ENCODE measurements at places on chromosomes 7 and 10. TPM values are rescaled to one million over a fixed set of nuclear protein-coding genes. Genes with fewer than 3 reads are reported as not detected.

The OR9A4 gene
- total RNA-seq = not detected

- H3K4me1 ChIP-seq = peaks cover 16% of the 10 kb centered on the region
- H3K27ac ChIP-seq = peak overlapping the region; percentile 41
- no peaks in the 10 kb centered on the region for H3K27me3 ChIP-seq
- no peak overlapping the region for H3K4me3 ChIP-seq
- DNase-seq = peak; percentile 63
Measured at GRCh38 chr7:66281678-66282590, 76.8 kb downstream of the TPST1 start.

The CCDC186 gene
- total RNA-seq = 36.7 TPM

The PNLIP gene
- 3.3 TPM for total RNA-seq

DNA sequence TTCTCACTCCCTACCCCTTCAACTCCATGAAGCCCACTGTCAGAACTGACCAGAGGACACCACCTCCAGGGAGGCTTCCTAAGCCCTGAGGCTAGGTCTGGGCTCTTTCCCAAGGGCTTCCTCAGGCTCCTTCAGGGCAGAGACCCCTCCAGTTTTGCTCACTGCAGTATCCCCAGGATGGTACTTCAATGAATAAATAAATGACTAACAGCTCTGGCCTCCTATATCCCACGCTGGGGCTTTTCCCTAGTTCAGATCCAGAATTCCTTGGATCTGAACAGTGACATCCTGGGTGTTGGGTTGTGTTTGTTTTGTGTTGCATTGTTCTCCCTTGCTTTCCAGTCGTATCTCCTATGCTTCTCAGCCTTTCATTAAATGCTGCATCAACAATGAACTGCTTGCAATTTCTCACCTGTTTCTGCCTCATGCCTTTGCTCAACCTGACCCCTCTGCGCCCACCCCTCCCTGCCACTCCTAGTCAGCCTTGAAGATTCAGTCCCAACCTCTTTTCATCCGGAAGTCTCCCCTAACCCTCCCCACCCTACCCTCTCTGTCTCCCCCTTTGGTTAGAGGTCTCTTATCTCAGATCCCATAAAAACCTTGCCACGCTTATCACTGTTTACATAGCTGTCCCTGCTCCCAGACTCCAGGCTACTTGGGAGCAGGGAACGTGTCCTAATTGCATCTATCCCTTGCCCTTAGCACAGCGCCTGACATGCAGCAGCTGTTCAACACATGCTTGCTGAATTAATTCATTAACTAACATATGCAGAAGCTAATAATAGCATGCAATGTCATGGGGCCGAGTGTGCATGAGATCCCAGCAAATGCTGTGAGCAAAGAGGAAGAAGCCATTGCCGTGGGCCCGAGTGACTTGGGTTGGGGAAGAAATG, 41.7 kb downstream of the PPP1R3C start:
- no peak for DNase-seq
- no peaks in the 10 kb centered on the region for H3K36me3 ChIP-seq
- no peak overlapping the region for H3K4me3 ChIP-seq
- H3K27ac ChIP-seq = peak overlapping the region; percentile 58
- H3K4me1 ChIP-seq = peaks cover 19% of the 10 kb centered on the region

GRCh38 chr10:5091196-5091595, 3.0 kb upstream of the AKR1C3 start:
- H3K27me3 ChIP-seq = no peaks in the 10 kb centered on the region
- no peaks in the 10 kb centered on the region for H3K36me3 ChIP-seq
- DNase-seq = no peak
- peaks cover under 1% of the 10 kb centered on the region for H3K4me1 ChIP-seq

The AKR1C8 gene
- total RNA-seq = 9.4 TPM

The AOC1 gene
- total RNA-seq = not detected

DNA sequence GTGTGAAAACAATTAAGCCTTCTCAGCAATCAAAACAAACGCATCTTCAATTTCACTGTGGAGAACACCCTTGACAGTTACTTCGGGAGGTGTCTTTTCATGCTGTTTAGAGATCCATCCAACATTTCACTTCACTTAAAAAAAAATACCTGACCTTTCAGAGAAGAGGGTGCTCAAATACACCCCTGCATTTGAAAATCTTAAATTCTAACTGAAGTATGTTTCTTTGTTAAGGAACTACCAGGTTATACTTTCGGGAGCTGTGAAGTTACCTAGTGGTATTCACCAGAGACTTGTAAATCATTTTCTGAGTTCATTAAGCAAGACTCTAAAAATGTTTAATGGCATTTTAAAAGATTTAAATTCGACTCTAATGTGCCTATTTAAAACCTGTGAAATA, 38.8 kb downstream of the CNPY1 start:
- peaks cover 37% of the 10 kb centered on the region for H3K27me3 ChIP-seq
- DNase-seq = no peak
- no peaks in the 10 kb centered on the region for H3K36me3 ChIP-seq
- H3K4me1 ChIP-seq = peaks cover 11% of the 10 kb centered on the region
- H3K4me3 ChIP-seq = no peak overlapping the region

The PIK3CG gene
- 11.5 TPM for total RNA-seq

DNA sequence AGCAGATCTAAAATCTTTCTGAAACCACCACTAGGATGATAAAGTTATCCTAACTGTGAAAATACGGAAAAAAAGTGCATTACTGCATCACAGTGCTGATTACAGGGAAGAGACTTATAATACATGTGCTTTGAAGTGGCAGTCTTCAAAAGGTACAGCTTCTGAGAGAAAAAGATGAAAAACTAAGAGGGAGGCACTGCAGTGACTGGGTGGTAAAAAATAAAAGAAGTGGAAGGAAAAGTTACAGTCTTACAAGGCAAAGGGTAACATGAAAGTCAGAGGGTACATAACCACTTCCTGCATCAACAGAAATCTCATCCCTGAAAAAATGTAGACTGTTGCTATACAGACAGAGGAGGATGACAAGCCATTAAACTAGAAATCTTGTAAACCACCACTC, 465.3 kb downstream of the ACTR3B start:
- H3K4me1 ChIP-seq = no peaks in the 10 kb centered on the region
- no peak overlapping the region for H3K27ac ChIP-seq
- H3K4me3 ChIP-seq = no peak overlapping the region
- no peaks in the 10 kb centered on the region for H3K27me3 ChIP-seq

The CPEB3 gene
- 5.2 TPM for total RNA-seq

The PARD3 gene
- total RNA-seq = 39.6 TPM

DNA sequence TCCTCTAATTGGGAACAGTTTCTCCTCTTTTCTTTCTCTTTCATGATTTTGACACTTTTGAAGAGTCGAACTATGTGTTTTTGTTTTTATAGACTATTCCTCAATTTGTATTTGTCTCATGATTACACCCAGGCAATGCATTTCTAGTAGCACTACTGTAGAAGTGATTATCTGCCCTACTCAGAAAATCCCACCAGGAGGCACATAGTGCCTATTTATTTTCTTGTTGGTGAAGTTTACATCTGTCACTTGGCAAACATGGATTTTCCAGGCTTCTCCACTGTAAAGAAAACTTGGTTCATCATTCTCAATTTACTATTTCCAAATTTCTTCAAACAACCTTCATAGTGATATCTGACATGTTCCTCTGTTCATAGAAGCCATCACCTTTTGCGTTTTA, 893.9 kb downstream of the CCSER2 start:
- no peak overlapping the region for H3K27ac ChIP-seq
- H3K4me1 ChIP-seq = no peaks in the 10 kb centered on the region
- H3K27me3 ChIP-seq = no peaks in the 10 kb centered on the region
- H3K36me3 ChIP-seq = no peaks in the 10 kb centered on the region
- no peak overlapping the region for H3K4me3 ChIP-seq

DNA sequence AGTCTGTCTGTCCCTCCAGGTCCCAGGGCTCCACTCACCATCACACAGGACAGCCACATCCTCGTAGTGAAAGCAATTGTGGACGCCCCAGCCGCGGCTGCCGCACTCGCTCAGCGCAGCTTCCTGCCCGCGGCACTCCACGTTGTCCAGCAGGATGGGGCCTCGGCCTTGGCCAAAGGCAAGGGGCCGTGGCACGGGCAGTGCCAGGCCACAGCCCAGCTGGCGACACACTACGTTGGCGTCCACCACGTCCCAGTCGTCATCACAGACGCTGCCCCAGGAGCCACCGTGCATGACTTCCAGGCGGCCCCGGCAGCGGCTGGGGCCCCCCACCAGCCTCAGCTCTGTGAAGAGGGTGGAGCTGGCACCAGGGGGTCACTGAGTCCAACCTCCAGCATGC, 9.2 kb downstream of the SSC4D start:
- H3K4me3 ChIP-seq = no peak overlapping the region
- H3K36me3 ChIP-seq = no peaks in the 10 kb centered on the region
- DNase-seq = no peak
- H3K27me3 ChIP-seq = no peaks in the 10 kb centered on the region

DNA sequence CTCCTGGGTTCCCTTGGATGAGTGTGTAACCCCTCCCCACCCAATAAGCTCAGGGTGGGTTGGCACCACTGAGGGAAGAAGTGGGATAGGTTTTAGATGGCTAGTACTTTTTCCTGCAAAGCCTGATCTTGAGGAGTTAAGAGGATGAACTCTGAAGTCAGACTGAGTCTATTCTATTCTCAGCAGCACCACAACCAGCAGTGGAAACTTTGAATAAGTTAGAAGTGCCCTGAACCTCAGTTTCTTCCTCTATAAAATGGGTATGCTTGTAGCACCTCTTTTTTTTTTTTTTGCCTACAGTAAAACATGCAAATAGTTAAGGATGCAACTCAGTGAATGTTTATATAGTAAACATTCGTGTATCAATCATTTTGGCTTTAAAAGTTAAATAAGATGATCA, 7.1 kb downstream of the NKX2-3 start:
- no peak overlapping the region for H3K4me3 ChIP-seq
- no peaks in the 10 kb centered on the region for H3K27me3 ChIP-seq
- DNase-seq = no peak
- H3K4me1 ChIP-seq = peaks cover 43% of the 10 kb centered on the region

GRCh38 chr10:45580371-45581215, 92.0 kb downstream of the ZFAND4 start:
- peak overlapping the region; percentile 24 for H3K4me3 ChIP-seq
- H3K36me3 ChIP-seq = no peaks in the 10 kb centered on the region
- no peak for DNase-seq
- H3K27ac ChIP-seq = peak overlapping the region; percentile 34
- H3K4me1 ChIP-seq = peaks cover 23% of the 10 kb centered on the region

DNA sequence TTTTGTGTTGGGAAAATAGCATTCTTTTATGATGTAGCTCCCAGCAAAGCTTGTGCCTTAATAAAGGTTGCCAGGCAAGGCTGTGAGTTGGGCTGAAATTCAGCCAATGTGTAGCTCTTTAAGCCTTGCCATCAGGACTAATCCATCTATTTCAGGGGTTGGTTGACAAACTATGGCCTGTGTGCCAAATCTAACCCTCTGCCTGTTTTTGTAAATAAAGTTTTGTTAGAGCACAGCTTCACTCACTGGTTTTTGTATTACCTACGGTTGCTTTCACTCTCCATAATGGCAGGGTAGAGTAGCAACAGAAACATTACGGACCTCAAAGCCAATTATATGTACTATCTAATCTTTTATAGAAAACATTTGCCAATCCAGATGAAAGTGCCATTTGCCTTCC, 638.1 kb upstream of the POT1 start:
- H3K27me3 ChIP-seq = no peaks in the 10 kb centered on the region
- H3K4me3 ChIP-seq = no peak overlapping the region
- H3K27ac ChIP-seq = no peak overlapping the region
- H3K4me1 ChIP-seq = no peaks in the 10 kb centered on the region
- no peak for DNase-seq

The CCZ1B gene
- total RNA-seq = 25.9 TPM

The IFIT1B gene
- not detected for total RNA-seq

The TSPAN12 gene
- 35.9 TPM for total RNA-seq

The NRBF2 gene
- 23.5 TPM for total RNA-seq

The SOSTDC1 gene
- 11.0 TPM for total RNA-seq

DNA sequence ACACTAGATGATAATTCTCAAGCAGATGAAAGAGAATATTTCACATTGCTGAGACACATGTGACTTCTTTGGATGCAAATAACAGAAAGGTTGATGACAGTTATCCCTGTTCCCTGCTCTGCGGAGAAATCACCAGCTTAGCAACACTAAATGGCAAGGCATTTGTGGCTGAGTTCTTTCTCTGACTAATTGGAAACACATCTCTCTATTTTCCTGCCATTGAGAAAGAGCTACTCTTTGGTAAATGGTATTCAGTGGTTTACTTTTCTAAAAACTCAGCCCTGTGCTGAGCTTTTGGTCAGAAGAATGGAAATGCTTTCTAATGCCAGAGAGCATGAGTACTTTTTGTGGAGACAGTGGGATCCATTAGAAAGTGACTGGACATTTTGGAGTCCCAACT, 771.4 kb downstream of the LRMDA start:
- H3K27me3 ChIP-seq = no peaks in the 10 kb centered on the region
- no peak overlapping the region for H3K27ac ChIP-seq
- DNase-seq = no peak
- H3K4me3 ChIP-seq = no peak overlapping the region
- H3K4me1 ChIP-seq = no peaks in the 10 kb centered on the region

GRCh38 chr7:26167303-26167934, 15.4 kb downstream of the NFE2L3 start:
- H3K4me3 ChIP-seq = no peak overlapping the region
- H3K4me1 ChIP-seq = no peaks in the 10 kb centered on the region
- no peak for DNase-seq
- no peaks in the 10 kb centered on the region for H3K36me3 ChIP-seq
- H3K27ac ChIP-seq = no peak overlapping the region

The MSMB gene
- not detected for total RNA-seq

DNA sequence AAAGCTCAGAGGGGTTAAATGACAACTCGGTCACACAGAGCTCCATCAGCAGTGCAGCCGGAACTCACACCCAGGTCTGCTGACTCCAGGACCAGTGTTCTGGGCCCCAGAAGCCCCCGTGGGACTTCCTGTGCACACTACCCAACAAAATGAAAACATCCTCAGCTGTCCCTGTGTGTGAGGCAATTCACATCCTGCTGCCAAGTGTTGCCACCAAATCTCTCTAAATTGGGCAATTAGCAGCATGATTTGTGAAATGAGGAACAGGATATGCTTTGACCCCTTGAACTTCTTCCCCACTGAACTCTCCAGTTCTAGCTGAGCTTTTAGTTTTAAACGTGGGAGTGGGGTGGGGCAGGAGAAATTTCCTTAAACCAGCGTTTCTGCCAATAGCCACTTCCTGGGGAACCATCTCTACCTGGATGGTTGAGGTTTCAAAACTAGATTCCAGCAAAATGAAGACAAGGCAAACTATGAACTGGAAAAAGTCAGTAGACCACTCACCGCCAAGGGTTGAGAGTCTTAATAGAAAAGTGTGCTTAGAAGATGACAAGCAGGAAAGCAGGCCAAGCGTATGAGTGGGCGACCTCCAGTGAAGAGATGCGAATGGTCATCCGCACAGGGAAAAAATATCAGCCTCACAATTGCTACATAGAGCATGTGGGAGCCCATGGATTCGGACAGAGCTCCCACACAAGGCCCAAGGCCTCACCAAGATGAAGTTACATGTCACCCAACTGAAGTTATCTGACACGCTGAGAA, 51.9 kb upstream of the CHST15 start:
- DNase-seq = peak; percentile 80
- H3K27me3 ChIP-seq = no peaks in the 10 kb centered on the region
- H3K4me3 ChIP-seq = no peak overlapping the region
- peak overlapping the region; percentile 59 for H3K27ac ChIP-seq

The MDH2 gene
- 53.4 TPM for total RNA-seq

The CH25H gene
- 5.2 TPM for total RNA-seq

Data from upper lobe of left lung (tissue), 6 donors.